Hepatic stellate cell (primary cell): ENCODE measurements at places on chromosomes 3 and 15.

DNA sequence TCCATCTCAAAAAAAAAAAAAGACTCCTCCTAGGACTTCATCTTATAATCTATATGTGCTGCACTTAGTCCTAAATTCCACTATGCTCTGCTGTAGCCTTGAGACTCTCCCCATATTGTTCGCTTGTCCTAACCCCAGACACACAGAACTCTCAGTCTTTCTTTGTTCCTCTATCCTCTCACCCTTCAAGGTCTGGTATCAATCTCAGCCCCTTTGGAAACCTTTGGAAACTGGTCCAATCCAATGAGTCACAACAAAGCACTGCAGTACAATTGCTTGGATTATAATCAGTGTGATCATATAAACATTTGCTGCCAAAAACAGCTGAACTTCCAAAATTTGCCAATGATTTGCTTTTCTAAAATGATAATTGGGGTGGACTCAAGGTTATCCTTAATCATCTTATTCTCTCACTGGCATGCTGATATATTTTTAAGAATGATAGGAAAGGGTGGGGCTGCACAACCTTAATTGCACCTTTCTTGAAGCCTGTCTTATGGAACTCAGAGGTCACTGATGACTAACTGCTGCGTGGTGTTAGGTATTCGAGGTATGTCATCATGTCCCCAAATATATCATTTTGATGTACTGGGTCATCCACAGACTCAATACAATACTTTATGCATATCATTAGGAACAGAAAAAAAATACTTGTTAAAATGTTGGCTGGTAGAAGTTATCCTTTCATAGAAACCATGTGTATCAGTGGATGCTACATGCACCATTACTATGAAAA lies 756.7 kb downstream of the NR2F2 start:
- no peak for DNase-seq

- DNase-seq = no peak
Measured at GRCh38 chr3:172448661-172449465, 607 bp upstream of the GHSR start.

- no peak for DNase-seq
Measured at GRCh38 chr3:110021659-110022058, 684.3 kb upstream of the DPPA4 start.

GRCh38 chr3:31533169-31534064 lies 692 bp downstream of the STT3B start:
- DNase-seq = peak; percentile 30

GRCh38 chr3:15541371-15541770 lies 19.9 kb upstream of the COLQ start:
- DNase-seq = no peak
